ENCODE measurements at places on chromosomes 16 and 17.
A peak's percentile ranks its signal among the peaks of the same experiment; 100 is the strongest.

- DNase-seq, result no peak
These were observed 142.1 kb downstream of the SLC39A11 start for GRCh38 chr17:72950242-72950931.

GRCh38 chr16:48235556-48236136 lies 8.5 kb upstream of the LONP2 start:
- no peak for DNase-seq

DNA sequence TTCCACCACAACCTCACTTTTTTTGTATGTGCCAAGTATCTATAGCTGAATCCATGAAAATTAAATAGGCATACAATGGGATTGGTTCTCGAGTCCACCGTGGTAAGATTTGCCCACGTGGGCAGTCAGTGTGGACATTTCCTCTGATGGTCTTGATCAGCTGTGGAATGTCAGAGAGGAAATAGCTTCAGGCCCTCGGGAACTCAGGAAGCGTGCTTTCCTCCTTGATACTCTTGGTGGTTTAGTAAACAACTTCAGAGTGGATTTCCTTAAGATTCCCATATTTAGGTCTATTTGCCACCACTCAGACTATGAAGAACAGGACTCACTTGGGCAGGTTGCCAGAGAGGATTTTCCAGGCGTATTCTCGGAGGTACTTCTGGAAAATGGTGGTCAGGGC lies 152.5 kb downstream of the VPS53 start:
- no peak for DNase-seq

- no peak for DNase-seq
These were observed 968 bp downstream of the RIPOR1 start for GRCh38 chr16:67529582-67530012.

- no peak for DNase-seq
These were observed 39.7 kb downstream of the PIK3R5 start for GRCh38 chr17:8925808-8926207.

GRCh38 chr16:80198311-80199299 lies 342.2 kb upstream of the DYNLRB2 start:
- no peak for DNase-seq

GRCh38 chr17:20611309-20611708 lies 31.8 kb downstream of the CDRT15L2 start:
- DNase-seq, result no peak

DNA sequence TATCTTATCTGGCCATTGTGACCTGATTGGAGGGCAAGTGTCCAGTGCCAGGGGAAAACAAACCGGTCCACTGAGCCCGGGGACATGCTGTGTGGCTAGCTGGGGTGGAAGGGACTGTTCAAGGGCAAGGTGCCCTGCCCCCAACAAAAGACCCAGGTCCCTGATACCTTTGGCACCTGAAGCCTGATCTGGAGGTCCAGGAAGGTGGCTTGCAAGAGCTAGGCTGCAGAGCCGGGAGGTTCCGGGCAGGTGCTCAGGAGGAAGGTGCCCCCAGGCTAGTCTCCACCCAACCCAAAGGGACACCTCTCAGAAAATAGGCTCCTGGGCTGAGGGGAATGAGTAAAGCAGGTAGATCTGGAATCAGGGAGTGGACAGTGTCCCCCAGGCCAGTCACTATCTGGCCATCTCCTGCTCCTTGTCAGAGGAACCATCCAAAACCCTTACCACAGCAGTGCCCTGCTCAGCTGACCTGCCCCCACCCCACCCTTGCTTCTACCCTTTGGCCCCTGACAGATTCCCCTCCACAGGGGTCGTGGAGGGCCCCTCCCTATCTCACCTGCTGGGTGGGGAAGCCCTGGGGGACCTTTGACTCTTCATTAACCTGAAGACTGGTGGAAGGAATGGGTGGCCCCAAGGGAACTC lies 6.2 kb downstream of the NAT9 start:
- no peak for DNase-seq

DNA sequence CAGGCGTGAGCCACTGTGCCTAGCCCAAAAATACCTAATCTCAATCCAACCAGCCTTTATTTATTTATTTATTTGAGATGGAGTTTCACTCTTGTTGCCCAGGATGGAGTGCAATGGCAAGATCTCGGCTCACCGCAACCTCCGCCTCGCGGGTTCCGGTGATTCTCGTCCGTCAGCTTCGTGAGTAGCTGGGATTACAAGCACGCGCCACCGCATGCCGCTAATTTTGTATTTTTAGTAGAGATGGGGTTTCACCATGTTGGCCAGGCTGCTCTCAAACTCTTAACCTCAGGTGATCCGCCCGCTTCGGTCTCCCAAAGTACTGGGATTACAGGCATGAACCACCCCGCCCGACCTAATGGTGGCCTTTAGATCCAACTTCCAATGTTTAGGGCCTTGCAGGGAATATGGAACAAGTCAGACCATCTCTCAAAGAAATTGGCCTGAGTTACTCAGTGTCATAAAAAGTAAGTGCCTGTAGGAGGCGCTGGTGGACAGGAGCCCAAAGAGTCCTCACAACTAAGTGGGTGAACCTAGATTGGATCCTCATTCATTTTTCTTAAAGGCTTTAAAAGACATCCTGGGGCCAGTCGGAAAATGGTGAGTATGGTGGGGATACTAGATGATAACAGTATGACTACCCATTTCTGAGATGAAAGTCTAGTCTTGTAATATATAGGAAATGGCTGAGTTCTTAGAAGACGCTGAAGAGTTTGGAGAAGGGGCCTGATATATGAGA lies 4.6 kb downstream of the ZSCAN10 start:
- no peak for DNase-seq

- no peak for DNase-seq
These were observed 19.7 kb upstream of the MEIOC start for GRCh38 chr17:44636562-44636961.

GRCh38 chr17:63503341-63503705 lies 19.8 kb upstream of the KCNH6 start:
- DNase-seq, result no peak

DNA sequence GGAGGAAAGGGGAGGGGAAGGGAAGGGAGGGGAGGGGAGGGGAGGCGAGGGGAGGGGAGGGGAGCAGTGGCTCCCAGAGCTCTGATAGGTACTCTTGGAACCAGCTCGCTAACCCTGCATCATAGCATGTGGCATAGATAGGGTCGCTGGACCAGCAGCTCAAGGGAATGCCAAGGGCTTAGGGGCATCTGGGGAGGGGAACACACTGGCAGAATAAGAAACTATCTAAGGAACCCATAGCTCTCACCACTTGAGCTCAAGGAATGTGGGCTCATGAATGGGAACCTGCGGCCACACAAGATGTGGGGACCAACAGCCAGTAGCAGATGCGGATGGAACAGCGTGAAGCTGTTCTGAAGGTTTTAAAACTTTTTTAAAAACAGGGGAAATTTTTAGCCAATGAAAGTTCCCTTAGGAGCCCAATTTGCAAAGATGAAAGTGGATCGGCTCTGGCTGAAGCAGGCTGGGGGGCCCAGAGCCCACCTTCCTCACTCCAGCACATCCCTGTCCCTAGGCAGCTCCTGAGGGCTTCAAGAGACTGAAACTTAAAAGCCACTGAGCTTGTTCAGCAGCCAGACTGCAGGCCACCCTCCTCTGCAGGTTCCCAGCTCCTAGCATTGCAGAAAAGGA lies 46.9 kb downstream of the PIMREG start:
- DNase-seq, result no peak

DNA sequence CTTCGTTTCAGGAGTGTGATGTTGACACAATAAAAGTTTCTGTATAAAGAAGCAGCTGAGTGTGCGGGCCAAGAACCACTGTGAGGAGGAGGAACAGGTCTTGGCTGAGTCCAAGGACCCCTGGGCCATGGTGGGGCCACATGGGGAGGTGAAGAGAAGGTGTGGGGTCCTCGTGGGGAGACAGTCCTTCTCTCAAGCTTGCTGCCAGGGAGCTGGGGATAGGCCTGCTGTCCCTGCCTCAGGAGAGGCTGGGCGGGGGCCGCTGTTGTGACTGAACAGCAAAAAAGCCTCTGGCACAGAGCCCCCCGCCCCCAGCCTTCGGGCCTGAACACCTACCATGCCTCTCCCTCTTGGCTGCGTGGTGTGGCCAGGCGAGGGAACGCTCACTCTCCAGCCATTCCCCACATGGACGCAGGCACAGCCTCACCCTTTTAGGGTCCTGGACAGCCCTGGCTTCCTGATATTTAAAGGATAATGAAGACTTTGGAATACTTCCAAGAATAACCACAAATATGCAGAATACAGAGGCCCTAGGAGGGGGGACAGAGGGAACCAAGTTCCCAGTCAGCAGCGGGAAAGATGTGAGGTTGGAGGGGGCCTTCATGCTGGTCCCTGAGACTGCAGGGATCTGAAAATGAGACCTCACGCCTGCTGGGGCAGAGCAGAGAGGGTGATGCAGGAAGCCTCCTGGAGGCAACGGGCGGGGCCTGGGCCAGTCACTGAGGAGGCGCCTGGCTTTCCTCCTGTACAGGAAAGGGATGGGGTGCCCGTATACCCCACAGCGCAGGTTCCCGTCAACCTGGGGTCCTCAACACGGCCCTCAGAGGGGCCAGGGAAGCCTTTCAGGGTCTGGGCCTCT lies 100.0 kb upstream of the CREBBP start:
- no peak for DNase-seq

DNA sequence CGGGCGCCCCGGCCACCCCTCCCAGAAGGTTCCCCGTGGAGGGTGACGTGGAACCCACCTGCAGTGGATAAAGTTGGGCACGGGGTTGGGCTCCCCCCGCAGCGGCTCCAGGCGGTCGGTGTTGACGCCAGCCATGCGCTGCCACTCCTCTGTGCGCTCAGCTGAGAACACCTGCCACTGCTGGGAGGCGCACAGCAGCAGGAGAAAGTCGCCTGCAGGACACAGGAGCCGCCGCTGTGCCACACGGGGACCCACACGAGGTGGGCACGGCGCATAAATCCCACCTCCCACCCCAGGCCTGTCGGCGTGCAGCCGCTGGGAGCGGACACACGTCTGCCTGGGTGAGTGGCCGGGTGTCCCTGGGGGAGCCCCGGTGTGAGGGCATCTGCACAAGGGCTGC lies 20.7 kb downstream of the CTU2 start:
- no peak for DNase-seq

- DNase-seq, result no peak
These were observed 5.0 kb downstream of the YBX2 start for GRCh38 chr17:7289256-7290032.

DNA sequence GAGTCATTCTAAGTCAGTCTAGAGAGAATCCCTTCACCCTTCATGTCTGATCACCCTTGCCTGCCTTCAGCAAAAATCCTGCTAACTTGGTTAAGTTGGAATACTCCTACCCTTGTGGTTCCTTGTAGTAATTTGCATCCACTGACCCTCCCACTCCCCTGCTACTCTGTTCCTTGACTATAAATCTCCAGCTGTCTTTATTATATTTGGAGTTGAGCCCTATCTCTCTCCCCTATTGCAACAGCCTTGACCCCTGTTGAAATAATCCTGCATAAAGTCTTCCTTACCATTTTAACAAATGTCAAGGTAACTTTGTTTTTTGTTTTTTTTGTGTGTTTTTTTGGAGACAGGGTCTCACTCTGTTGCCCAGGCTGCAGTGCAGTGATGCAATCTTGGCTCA lies 590.1 kb downstream of the WWOX start:
- DNase-seq, result no peak

DNA sequence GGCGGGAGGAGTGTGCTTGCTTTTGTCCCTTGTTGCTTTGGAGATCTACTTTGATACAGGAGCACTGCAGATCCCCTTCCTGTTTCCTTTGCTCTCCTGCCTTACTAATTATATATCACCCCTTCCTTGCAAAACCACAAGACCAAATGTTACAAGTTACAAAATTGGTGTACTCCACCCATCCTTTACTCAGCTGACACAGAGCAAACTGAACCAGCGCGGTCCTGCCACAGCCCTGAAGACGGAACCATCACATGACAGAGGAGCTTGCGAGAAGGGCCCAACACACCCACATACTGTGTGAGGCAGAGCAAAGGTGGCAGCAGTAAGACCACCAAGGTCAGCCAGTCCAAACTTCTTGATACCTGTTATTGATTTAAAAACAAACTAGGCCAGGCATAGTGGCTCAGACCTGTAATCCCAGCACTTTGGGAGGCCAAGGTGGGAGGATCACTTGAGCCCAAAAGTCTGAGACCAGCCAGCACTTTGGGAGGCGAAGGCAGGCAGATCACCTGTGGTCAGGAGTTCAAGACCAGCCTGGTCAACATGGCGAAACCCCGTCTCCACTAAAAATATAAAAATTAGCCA lies 33.2 kb downstream of the CYTH1 start:
- peak; percentile 57 for DNase-seq

DNA sequence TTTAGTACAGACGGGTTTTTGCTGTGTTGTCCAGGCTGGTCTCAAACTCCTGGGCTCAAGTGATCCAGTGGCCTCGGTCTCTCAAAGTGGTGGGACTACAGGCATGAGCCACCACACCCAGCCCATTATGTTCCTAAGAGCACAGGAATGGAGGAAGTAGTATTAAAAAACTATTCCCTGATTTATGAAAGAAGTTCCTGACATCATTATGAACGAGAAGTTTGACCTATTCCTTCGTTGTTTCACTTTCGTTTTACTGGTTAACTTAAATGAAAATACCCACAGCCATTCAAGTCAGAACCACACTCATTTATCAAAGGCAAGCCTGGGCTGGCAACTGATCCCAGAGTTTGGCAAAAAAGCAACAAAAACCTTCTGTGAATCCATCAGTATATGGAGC lies 13.5 kb upstream of the CBX4 start:
- DNase-seq, result no peak

DNA sequence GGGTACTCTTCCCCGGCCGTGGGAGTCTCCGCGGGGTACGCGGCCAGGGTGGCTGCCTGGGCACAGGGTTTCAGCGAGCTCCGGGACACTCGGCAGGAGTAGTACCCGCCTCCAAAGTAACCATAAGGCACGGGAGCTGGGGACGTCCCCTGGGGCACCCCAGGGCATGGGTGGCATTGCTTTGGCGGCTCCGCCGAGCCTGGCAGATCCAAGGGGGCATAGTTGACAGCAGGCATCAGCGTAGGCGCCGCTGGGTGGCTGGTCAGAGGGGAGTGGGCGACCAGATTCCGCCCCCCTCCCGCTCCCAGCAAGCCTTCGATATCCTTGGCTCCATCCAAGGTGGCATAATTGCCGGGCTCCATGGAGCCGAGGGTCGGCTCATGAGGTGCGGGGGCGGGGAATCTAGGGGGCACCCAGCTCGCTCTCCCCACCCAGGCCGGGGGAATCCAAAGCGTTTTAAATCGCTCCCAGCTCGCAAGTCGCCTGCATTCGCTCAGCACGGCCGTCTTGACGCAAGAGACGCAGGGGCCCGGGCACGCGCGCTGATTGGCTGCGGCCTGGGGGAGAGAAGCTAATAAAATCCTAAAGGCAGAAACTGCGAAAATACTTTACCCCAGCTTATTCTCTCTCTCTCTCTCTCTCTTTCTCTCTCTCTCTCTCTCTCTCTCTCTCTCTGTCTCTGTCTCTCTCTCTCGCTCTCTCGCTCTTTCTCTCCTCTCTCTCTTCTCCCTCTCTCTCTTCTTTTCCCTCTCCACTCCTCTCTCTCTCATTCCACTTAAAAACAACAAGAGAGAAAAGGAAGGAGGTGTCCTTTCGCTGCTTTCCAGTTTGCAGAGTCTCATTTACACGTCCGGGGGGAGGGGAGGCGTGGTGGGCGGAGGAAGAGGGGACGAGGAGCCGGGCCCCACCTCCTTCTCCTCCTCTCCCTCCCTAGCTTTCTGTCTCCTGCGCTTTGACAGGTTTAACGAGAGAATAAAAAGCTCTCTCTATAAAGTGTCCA lies at the start of gene HOXB13:
Gene HOXB13, minus strand, starts transcription at position 519 of the 1,000 bp plus-strand sequence. Its CDS starts 157 bp downstream, at position 362.
- no peak for DNase-seq

- peak; percentile 55 for DNase-seq
These were observed 596 bp upstream of the PFN1 start for GRCh38 chr17:4948931-4949320.

- DNase-seq, result no peak
These were observed 2.9 kb upstream of the B9D1 start for GRCh38 chr17:19365499-19365817.

All from central memory CD8-positive, alpha-beta T cell (primary cell).